ENCODE measurements at places on chromosomes 6 and 20.

GRCh38 chr6:130293800-130294199 lies 71.0 kb upstream of the SAMD3 start:
- no peak for DNase-seq

DNA sequence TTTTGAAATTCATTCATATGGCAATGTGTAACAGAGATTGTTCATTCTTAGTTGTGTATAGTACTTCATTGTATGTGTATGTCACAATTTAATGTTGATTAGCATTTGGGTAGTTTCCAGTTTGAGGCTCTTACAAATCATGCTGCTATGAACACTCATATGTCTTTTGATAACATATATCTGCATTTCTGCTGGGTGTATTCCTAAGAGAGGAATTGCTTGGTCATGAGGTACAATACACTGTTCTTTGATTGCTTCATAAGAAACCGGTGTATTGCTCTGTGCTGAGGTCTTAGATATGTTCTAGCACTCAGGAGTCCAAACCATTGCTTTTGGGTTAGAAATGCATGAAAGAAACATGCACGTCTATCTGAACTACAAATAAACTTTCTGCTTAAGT lies 492.9 kb upstream of the JAG1 start:
- DNase-seq = no peak

GRCh38 chr6:1321738-1322137 lies 9.8 kb downstream of the FOXQ1 start:
- DNase-seq = no peak

GRCh38 chr6:88680654-88681053 lies 282.8 kb downstream of the RNGTT start:
- no peak for DNase-seq

DNA sequence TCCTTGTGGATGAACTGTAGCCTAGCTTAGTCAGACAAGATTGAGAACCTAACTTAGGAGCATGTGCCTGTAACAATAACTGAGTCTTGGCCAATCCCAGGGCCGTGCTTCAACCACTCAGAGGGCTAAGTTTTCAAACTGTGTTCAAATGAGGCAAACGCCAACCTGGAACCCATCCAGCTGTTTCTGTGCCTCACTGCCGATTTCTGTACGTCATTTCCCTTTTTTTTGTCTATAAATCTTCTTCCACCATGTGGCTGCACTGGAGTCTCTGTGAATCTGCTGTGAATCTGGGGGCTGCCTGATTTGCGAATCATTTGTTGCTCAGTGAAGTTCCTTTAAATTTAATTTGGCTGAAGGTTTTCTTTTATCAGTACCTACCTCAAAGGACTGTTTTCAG lies 115.0 kb upstream of the CHD6 start:
- DNase-seq = no peak

- DNase-seq = no peak
These were observed 153.6 kb downstream of the CD83 start for GRCh38 chr6:14270925-14271788.

DNA sequence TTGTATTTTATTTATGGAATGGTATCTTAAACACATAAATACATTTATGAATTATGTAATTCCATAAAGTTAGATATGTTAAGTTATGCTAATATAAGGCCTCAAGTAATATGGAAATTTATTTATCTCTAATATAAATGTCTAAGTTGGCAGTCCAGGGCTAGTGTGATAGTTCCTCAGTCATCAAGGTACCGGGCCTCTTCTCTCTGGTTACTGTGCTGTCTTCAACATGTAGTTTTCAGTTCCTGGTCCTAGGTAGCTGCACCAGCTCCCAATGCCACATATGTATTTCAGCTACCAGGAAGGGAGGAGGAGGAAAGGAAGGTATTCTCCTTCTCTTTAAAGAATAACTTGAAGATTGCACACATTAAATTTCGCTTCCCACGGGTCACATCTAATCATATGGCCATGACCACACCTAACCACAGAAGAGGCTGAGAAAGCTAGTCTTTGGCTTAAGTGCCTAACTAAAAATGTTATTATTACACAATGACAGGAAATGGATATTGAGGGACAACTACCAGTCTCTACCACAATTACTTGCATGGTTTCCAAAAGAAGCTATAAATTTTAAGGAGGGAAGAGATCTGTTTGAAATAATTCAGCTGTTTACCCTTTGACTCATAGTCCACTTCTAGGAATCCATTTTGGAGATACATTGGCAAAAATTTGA lies 68.6 kb downstream of the BCKDHB start:
- no peak for DNase-seq

DNA sequence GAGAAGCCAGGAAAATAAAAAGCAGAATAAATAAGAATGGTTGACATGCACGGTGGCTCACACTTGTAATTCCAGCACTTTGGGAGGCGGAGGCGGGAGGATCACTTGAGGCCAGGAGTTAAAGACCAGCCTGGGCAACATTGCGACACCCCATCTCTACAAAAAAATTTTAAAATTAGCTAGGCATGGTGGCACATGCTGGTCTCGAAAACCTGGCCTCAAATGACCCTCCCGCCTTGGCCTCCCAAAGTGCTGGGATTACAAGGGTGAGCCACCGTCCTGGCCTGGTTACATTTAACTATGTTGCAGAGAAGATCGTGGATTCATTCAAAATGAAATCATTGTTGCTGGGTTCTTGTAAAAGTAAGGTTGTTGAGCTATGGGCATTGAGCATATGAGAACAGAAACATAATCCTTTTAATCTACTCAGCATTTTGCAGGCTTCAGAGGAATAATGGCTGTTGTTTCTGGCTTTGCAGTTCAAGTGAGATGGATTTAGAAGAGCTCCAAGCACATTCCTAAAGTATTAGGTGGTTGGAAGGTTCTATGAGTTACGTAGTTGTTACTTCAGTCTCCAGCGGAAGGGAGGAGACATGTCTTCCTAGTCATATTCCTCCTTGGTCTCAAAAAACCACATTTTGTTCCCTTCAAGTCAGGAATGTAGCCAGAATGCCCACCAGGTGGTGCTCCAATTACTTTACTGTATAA lies 45.6 kb upstream of the RAB23 start:
- DNase-seq = no peak

All from substantia nigra (tissue), 51 donors.